Activated naive CD4-positive, alpha-beta T cell treated with anti-CD3 and anti-CD28 coated beads, Interleukin-2, amount 10 ng/mL, durations not matched to agents 7 days and 5 days (primary cell): ENCODE measurements at places on chromosomes 4 and X.

DNA sequence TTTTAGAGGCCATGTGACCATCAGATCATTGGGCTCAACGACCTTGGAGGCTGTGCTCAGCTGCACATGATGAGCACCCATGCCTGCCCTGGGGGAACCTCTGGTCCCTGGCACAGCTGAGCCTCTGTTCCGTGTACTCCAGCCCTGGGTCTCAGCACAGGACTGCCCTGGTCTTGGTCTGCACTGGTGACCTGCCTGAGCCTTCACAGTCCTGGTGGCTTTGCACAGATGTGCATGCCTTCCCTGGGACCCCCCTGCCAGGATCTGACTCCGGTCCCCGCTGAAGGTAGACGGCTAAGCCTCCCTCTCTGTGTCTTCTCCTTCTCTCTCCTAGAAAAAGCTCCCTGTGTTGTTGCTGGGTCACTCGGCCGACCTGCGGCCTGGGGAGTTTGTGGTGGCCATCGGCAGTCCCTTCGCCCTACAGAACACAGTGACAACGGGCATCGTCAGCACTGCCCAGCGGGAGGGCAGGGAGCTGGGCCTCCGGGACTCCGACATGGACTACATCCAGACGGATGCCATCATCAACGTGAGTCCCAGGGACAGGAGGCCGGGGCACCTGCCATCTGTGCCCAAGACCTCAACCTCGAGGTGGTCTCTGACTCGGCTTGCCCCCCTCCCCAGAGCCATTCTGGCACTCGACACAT lies 21.6 kb downstream of the HTRA3 start:
- DNase-seq: no peak

GRCh38 chr4:93841803-93842345 lies 13.3 kb downstream of the ATOH1 start:
- no peak for DNase-seq

- no peak for DNase-seq
Observed at GRCh38 chrX:35442421-35442820, 355.7 kb upstream of the MAGEB16 start.

- no peak for DNase-seq
Observed at GRCh38 chr4:187865914-187866313, 129.7 kb upstream of the ZFP42 start.

DNA sequence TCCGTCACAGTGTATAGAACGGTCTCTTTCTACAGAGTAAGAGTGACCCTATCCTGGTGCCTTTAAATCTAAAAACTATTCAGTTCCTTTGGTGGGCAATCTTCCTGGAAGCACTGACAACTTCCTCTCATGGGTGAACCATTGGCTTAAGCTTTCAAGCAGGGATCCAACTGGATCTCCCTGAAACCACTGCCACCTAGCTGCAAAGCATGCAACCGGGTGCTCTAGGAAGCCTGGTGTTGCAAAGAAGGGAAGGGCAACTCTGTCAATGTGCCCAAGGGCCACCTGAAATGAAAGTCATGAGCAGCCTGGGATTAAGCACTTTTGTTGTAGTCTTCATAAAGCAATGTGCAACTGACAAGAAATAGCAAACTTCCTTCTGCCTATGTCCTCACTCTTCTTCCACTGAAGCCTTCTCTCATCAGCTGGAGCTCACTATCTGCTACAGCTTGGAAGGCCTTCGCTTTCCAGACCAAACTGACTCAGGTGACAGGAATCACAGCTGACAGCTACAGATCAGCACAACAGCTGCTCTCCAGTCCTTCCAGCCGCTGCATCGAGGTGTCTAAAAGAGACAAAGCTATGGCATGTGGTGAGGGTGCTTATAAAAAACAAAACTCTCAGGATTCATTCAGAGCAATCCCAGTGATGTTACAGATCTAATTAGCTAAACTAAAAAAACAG lies 46.1 kb downstream of the SETD7 start:
- DNase-seq: peak; percentile 27

DNA sequence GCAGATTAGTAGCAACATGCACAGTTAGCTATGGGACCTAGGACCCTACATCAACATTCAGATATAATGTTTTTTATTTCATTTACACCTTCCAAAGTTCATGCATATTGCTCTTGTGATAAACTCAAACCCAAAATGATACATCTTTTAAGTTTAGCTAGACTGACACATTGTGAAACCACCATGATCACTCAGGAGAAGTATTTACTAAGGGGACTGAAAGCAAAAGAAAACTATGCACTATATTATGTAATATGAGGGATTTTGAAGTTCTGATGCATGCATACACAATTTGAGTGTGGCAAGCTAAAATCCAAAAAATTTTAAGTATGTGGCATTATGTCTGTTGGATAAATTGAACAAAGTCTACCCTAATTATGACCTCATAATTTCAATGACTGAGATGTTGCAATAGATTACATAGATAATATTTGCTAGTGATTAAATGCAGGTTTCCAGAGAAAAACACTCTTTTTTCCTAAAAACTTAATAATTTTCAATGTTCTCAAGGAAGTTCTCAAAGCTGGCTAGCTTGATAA lies 914.8 kb upstream of the GRIA3 start:
- DNase-seq: no peak

DNA sequence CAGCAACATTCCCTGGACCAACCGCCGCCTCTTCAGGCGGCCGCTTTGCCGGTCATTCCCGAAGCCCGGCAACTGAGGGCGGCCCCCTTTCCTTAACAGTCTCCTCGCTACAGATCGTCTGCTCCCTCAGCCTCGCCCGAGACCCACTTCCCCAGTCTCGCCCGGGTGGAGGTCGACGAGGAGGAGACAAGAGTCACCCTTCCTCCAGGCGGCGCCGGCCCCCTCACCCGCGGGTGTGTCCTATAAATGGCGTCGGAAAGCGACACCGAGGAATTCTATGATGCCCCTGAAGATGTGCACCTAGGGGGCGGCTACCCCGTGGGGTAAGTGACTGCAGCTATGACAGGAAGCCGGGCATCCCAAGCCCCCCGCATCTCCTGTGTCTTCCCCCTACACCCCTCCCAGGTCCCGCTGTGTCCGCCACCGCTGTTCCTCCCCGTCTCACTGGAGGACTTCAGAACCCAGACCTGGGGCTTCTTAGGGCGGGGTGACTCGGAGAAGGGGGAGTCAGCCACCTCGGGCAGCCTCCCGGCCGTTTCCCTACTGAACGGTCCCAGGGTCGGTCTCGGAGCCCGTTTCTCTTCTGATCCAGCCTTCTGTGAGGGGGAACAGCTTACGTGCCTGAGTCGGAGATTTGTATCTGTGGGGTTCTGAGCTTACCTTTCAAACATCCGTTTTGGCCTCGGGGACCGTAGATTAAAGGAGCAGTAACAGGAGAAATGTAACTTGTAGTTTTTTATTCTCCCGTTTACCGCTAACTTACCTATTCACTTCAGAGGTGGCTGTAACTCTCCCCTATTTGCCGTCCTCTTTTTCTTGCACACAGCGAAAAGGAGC lies 570 bp downstream of the WDR44 start:
- DNase-seq: peak; percentile 63

GRCh38 chrX:103275947-103276567 lies 493 bp downstream of the TCEAL5 start:
- DNase-seq: no peak

GRCh38 chr4:10526429-10527222 lies 69.4 kb upstream of the ZNF518B start:
- no peak for DNase-seq

DNA sequence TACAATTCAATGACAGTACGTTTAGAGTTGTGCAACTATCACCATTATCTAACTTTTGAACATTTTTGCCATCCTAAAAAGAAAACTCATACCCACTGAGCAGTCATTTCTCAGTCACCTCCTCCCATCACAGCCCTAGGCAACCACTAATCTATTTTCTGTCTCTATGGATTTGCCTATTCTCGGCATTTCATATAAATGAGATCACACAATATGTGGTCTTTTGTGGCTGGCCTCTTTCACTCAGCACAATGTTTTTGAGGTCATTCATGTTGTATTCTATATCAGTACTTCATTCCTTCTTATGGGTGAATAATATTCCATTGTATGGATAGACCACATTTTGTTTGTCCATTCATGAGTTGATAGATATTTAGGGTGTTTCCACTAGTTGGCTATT lies 103.0 kb downstream of the PPEF1 start:
- DNase-seq: no peak

DNA sequence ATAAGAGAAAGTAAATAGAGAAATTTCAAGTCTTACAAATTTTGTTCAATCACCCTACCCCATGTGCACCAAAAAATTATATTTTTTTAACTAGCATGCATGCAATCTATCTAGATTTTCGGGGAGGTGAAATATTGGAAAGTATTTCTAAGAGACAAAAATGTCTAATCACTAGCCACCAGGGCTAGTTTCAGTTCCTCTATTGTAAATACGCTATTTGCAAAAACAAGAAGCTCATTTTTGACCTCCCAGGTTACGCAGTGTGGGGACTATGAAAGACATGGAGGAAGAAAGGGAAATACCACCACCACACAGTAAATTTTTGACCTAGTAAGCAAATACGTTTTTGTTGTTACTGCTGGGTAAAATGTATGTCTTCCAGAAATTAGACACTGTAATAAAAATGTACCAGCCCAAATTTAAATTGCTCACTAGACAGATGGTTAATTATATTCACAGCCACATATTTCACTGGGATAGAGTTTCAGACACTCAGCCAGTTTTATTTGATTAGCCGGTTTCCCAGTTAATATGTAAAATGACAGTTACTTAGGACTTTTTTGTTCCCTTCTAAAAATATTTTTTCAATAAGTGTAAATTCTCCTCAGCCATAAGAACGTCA lies 2.2 kb downstream of the NEXMIF start:
- no peak for DNase-seq
